ENCODE measurements at places on chromosomes 3 and 15.

GRCh38 chr3:149299938-149300801 is 33.3 kb downstream of the TM4SF18 start:
- no peak for DNase-seq

- DNase-seq = no peak
Measured at GRCh38 chr3:170572665-170573253, 13.1 kb downstream of the SLC7A14 start.

DNA sequence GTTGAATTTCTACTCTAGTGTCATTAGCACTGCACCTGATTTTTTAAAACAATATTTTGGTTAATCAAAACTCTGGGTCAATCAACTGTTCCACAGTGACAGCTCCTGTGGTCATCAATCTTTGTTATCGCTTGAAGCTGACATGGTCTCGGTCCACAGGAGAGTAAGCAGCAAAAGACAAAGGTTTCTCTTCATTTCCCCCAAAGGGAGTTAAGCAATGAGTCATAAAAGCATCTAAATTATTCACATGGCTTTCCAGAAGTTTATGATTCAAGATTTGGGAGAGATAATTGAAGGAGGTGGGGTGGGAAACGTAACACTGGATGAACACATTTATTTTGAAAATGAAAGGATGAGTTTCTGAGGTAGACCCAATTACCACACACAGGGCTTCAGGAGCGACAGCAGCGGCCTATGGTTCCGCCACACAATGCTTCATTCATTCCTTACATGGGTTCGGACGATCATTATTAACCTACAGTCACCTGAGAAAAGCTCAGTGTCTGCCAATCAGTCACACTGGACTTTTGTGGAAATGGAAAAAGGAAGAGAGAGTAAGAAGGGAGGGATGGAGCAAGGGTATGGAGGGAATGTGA is 505.1 kb downstream of the FHIT start:
- DNase-seq = no peak

DNA sequence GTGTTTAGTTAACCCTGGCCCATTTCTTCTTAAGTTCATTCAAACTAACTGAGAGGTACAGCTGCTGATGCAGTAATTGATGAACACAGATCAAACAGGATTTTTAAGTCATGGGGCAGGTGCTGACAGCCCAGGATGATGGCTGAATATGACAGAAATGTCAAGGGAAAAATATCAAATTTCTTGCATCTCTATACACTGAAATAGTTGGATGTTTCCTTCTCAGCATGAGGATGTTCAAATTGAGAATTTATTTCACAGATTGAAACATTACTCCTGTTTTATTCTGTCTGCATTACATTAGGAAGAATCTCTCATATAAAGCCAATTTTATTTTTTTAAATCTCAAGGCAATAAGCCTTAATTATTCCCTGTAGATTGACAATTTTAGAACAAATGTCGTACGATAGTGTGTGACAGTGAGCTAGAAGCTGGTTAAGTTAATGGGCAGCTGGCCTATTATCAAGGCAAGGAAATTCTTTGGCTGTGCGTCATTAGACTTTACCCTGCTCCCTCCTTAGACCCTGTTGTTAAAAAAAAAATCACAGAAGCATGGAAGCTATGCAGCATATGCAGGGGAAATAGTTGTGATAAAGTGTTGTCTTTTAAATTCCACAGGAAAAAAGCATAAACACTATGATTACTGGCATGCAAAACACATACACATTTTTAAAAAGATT is 183.8 kb upstream of the KCNMB2 start:
- no peak for DNase-seq

- no peak for DNase-seq
Measured at GRCh38 chr3:53973905-53974304, 82.2 kb upstream of the SELENOK start.

DNA sequence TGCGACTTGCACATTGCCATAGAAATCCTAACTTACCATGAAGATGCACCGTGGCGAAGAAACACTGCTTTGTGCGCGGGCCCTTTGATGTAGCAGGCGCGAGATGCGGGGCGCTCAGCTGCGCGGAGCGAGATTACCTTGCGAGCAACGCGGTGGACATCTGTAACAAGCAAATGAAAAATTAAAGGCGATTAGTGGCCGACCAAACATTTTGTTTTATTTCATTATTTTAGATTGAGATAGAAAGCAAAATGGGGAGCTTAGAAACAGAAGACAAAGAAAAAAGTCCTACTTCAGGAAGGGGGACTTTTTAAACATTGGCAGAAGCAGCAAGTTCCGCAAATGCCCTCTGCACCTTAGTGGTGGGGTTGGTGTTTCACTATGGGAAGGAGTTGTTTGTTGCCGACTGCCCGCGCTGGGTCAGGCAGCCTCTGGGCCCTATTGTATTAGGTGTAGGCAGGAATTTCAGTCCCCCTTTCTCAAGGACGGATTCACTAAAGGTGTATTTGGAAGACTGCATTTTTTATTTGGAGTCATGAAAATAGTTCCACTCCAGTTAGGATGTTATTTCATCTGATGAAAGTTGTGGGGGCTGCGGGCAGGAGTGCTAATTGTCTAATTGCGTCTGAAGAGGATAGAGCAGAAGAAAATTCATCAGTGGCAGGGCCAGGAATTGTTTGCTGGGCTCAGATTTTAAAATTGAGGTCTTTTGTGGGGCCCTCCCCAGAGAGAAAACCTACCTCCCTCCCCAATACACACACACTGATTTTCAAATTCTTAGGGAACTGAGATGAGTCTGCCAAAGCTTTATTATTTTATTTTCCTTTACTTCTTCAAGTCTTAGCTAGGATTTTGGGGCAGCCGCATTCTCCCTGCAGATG is 17.4 kb downstream of the ZIC4 start:
- DNase-seq = no peak

GRCh38 chr3:146184241-146185015 is 23.4 kb upstream of the PLOD2 start:
- DNase-seq = no peak

DNA sequence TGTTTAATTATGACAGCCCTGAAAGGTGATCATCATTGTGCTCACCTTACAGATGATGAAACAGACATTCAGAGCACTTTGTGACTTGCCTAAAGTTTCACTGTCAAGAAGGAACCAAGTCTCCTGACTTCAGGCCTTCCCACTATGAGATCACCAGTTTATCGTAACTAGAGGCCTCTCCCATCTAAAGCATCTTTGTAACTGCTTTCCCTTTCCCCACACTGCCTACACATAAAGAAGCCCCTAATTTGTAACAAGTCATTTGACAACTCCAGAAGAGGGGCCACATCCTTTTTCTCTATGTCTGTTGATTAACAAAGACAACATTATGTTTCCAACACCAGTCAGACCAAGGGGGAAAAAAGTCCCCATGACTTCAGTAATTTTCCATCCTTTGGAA is 1.1 kb downstream of the KLHL6 start:
- no peak for DNase-seq

- no peak for DNase-seq
Measured at GRCh38 chr15:35992791-35993190, 446.8 kb upstream of the DPH6 start.

DNA sequence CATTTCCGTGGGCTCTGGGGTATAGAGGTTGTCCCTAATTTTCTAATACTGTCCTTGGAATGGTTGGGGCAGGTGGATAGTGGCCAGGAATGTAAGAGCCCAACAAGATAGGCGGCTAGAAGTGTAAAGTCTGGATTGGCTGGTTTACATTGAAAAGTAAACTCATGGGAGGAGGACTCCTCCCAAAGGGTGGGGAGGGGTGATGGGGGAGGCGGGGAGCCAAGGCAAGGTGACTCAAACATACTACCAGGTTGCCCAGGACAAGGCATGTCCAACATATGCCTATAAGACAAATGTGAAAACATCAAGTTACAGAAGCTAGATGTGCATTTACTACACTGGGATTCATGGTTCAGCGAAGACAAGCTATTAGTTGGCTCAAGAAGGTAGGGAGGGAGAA is 14.3 kb upstream of the SAMMSON start:
- DNase-seq = no peak

DNA sequence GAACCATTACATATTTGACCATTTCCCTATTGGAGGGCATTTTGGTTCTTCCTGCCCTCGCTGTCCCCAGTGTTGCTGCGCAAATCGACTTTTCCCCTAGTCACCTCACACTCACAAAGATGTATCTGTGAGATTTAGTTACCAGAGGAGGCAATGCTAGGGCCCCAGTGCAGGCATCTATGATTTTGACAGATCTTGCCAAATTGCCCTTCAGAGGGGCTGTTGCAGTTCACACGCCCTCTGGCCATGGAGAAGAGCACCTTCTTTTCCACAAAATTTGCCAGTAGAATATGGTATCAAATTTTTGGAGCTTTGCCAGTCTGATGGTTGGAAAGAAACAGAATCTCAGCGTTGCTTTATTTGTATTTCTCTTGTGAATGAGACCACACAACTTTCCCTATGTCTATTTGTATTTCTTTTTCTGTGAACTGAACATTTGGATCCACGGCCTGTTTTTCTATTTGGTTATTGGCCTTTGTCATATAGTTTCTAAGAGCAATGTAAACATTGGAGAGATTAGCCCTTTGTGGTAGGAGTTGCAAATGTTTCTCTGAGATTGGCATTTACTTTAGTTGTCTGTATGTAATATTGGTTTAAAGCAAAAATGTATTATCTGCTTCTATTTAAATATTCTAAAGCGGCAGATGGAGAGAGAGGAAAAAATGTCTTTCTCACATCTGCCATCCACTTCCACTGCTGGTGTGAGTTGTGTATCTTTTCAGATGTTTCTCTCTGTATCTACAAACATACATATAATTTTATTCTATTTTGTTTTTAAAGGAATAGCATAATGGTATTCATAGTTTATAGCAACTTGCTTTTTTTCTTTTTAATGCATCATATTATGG is 66.1 kb downstream of the DNASE1L3 start:
- no peak for DNase-seq

DNA sequence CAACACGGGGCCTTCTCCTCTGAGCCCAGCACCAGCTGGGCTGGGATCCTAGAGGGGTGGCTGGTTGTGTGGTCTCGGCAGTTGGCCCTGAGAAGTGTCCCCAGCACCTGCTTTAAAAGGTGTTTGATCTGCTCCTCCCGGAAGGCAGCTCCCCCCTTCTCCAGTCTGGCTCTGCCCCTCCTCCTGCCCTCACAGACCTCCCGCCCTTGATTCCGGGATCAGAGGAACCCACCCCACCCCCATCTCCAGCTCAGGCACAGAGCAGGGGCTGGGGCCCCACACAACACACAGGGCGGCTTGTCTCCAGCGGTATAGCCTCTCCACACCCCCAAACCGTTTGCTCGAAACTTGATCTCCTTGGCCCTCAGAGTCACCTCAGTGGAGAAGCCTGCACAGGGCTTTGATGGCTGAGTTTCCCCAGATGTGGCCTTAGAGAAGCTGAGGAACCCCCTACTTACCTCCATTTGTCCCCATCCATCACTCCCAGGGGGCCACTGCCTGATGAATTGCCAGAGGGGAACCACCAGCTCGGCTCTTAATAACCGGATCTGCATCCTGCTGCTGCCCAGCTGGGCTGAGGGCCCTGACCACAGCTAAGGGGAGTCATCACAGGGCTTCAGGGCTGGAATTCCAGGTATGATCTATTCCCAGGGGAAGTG is 6.4 kb upstream of the STRA6 start:
- no peak for DNase-seq

DNA sequence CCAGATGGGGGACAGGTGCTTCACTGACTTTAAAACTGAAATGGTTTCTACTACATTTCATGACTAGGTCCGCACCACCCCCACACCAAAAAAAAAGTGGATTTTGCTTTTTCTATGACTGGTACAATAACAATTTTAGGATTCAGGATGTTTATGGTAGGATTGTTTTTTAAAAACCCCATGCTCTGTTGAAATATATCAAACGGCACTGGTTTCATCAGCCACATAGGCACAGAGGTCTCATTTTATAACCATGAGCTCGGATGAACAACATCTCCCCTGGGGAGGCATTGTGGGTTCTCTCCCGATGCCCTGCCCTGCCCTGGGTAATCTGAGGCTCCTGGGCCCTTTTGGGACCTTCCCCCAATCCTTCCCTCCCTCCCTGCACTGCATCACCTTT is 202.7 kb upstream of the KBTBD8 start:
- DNase-seq = no peak

DNA sequence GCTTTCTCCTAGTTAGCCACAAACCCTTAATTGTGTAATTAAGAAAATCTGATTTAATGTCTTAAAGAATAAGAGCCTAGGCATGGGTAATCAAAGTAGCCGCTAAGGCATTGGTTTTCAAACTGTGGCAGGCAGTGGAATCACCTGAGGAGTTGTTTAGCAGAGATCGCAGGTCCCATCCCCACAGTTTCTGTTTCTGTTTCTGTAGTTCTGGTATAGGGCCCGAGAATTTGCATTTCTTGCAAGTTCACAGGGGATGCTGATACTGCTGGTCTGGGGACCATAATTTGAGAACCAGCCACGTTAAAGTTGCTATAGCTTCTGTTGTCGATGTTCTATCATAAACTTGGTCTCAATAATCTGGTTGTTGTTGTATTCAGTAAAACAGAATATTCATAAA is 204.3 kb downstream of the ALCAM start:
- DNase-seq = no peak

DNA sequence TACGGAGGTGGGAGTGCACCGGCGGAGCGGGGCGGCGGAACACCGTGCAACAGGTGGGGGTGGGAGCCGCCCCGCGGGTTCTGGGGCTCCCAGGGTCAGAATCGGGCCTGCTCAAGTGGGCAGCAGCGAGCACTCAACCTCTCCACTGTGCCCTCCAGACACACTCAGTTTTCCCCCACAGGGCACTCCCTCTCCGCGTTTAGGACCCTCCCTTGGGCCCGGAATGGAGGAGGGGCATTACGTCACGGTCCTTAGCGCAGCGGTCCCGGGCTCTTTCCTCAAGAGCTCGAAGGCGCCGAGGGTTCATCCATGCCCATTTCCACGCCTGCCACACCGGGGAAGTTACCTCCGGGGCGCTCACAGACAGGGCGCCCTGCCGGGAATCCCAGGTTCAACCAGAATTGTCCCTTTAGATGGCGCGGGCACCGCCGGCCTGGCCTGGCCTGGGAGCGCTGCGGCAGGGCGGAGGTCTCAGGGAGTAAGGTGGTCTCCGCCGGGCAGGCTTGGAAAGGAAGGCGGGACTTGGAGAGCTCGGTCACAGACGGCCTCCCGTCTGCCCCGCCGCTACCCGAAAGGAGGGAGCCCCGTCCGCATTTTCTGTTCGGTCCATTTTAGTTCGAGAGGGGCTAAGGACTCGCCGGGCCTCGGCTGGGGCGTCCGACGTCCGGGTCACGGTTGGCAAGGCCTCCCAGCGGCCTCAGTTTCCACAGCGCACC is 5.1 kb downstream of the RNU6-1 start:
- no peak for DNase-seq

DNA sequence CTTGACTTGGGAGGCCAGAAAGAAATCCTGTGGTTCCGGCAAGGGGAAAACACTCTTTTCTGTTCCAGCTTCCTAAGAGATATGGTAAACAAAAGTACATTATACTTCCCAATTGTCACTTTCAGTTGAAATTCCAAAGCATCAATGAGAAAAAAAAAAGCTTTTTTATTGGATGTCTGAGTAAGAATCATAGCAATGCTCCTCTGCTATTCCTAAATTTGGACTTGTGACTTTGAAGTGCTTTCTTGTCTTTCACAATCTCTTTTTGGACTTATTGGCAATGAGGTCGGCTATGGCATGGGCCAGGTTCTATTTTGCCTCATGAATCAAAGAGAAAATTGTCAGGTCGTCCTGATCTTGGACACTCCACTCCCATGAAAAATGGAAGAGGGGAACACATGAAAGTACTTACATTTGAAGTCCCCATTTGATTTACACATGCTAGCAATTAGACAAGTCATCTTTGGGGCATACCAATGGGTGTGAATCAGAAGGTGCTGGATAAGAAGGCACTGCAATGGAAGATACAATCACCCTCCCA is 170.5 kb downstream of the GREM1 start:
- DNase-seq = no peak

GRCh38 chr3:171184372-171184771 is 157.9 kb upstream of the SLC2A2 start:
- no peak for DNase-seq
